ENCODE measurements at places on chromosomes 4 and X. TPM values are rescaled to one million over a fixed set of nuclear protein-coding genes. Genes with fewer than 3 reads are reported as not detected.

The POLN gene
- total RNA-seq = 2.8 TPM

The FGFBP2 gene
- total RNA-seq = 0.37 TPM

The CFAP299 gene
- total RNA-seq = not detected

The MAGEB2 gene
- total RNA-seq = not detected

The FAM47A gene
- total RNA-seq = not detected

The DCX gene
- 0.40 TPM for total RNA-seq

The MAGEA8 gene
- not detected for total RNA-seq

The GPRIN3 gene
- 26.8 TPM for total RNA-seq

The MAGEA4 gene
- total RNA-seq = not detected

The TRIML1 gene
- total RNA-seq = not detected

The KDR gene
- total RNA-seq = 6.5 TPM
